ENCODE measurements at places on chromosomes 4 and X.

GRCh38 chr4:77579406-77580076 lies 26.1 kb upstream of the CXCL13 start:
- DNase-seq, result no peak

GRCh38 chrX:153454901-153455550 lies 9.2 kb upstream of the TREX2 start:
- no peak for DNase-seq

DNA sequence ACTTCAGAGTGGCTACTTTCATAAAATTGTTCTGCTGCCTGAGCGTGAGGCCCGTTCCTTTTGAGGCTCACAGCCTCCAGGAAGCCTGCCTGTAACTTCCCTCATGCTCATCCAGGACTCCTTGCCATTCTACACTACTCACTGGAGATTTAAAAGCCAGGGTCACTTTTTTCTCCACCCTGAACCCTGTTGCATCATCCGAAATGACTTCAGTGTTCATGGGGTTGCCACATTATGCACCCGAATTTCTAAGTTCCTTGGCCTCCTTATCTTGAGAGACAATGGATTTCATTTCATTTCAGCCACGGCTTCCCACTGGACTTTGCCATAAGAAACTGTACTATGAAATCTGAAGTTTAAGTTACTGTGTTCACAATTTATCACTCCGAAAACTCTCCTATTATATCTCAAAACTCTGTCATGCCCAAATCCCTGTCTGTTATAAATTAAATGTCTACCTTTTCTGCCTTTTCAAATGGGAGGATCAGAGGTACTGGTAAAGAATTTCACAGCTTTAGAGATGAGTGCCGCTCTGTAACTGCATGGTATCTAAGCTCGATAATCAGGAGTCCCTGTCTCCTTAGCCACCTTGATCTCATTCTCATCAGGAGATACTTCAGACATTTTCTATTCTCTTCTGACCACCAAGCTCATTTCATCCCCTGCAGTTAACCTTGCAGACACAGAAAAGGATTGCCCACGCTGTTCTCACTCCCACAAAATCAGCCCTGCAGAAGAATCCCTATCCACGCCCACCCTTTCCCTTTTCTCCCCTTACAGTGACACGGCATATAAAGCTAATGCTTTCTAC lies 59.9 kb downstream of the TRIML1 start:
- DNase-seq, result no peak

DNA sequence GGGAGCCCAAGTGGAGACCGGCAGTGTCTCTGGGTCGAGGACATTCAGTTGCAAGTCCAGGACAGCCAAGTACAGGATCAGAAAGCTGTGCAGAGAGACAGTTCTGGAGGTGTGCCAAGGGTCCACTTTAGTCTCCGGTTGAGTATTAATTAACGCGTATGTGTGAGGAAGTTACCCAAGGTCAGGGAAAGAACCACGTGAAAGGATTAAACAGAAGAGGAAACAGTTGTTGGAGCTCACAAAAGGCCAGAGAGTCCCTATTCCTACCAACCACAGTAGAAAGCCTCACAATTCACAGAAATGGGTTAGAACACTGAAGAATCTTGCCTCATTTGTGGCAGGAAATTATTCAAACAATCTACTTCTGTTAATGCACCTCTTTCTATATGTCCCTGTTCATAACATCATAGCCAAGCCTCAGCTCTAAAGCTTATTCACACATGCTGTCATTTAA lies 17.9 kb upstream of the NSUN7 start:
- DNase-seq, result no peak

DNA sequence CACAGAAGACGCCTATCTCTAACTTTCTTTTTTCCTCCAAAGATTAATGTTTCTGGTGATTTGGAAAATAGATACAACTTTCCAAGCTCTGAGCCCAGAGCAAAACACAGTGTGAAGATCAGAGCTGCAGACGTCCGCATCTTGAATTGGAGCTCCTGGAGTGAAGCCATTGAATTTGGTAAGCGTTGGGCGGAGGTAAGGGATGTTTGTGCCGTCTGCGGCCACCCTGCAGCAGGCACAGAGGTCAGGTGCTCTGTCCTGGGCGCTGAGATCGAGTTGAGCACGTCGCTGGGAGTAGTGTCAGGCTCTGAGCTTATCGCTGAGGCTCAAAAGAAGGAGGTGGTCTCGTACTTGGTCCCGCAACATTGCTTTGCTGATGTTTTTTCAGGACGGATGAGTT lies 31.8 kb downstream of the CSF2RA start:
- DNase-seq, result no peak

Data from GDM1 (cell line).